ENCODE measurements at places on chromosomes 2 and 18. TPM values are rescaled to one million over a fixed set of nuclear protein-coding genes. Genes with fewer than 3 reads are reported as not detected.

PLEKHH2 gene
- total RNA-seq = 42.0 TPM

SGPP2 gene
- 23.9 TPM for total RNA-seq

CBLN2 gene
- not detected for total RNA-seq

FOXI3 gene
- total RNA-seq = not detected

ERMN gene
- 0.21 TPM for total RNA-seq

KATNAL2 gene
- total RNA-seq = 3.8 TPM

All from lower lobe of right lung (tissue), 2 donors.